ENCODE measurements at places on chromosomes 2 and 18.

DNA sequence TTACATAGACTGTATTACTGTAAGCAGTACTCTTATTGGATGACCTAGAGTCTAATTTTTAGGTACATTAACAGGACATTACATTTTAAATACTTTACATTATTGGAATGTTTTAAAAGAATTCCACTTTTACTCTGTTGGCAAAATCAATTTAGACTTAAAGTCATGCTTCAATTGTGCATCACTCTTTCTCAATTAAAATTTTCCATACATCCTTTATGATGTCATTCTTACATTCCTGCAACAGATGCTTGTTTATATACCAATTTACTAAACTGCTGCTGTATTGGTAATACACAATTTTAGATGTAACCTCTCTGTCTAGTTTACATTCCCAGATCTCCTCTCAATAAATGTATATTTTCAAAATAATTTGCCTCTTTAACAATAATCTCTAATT, 440.1 kb downstream of the ZEB2 start:
- no peak for DNase-seq

DNA sequence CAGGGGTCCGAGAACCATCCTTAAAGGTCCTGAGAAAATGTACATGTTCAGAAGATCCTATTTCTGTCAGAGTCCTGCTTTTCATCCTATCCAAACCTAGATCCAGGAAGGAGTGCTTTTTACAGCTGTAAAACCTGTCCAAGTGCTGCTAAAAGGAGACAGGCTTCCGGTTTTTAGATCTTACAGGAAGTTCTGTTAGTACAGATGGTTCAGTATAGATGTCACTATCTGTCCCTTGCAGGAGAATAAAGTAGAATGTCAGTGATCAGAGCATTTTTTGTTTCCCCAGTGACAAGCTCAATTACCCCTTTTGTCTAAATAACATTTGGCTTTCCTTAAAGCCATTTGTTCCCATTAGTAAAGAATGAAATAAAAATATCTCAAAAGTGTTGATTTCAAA, 98.3 kb downstream of the NRP2 start:
- DNase-seq, result no peak

DNA sequence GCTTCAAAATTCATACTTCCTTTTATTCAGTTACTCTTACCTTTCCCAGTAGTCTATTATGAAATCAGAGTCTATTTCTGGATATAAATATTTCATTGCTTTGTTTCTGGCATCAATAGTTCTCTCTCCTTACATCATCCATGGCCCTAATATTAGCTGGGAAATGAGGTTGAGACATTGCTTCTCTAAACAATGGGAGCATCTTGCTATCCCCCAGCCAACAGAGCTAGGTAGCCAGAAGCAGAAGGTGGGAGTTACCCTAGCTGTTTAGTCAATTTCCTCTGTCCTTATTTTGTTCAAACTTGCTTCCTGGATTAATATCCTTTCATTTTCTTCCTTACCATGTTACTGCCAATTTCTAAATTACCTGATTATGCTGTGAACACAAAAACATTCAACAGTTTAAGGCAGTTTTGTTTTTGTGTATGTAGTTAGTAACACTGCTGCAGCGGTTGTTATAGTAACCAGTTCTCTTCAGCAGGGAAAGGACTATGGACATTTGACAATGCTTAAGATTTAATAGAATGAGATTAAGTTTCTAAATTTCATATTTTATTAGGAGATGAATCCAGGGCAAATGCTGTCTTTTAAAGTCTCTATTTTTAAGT, 160.5 kb upstream of the KCNJ3 start:
- no peak for DNase-seq

GRCh38 chr2:68487773-68488355, 20.5 kb downstream of the APLF start:
- no peak for DNase-seq

DNA sequence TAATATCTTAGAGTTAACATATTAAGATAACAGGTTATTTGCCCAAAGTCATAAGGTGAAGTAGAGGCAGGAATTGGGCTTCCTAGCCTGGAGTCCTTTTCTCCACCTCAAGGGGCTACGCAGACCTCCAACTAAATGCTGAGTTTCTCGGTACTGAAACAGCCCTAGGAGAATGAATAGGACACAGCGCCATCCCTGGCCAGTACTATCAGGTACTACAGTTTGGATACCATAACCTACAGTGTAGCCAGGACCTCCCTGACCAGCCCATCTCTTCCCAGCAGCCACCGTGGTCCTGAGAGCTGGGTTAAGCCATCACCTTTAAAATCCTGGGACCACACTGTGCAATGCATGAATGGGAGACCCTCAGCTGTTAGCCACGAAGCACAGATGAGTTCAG, 15.7 kb downstream of the CASP8 start:
- no peak for DNase-seq

GRCh38 chr18:66872277-66872676, 268.4 kb upstream of the CDH19 start:
- no peak for DNase-seq

GRCh38 chr2:183059561-183059960, 19.0 kb upstream of the DUSP19 start:
- DNase-seq, result no peak
